ENCODE measurements at places on chromosomes 5 and 9. TPM values are rescaled to one million over a fixed set of nuclear protein-coding genes. Genes with fewer than 3 reads are reported as not detected.

The N4BP3 gene
- total RNA-seq = 37.9 TPM

The NEURL1B gene
- 0.65 TPM for total RNA-seq

The MCCC2 gene
- total RNA-seq = 34.3 TPM

The CAST gene
- total RNA-seq = 210 TPM

The IFNK gene
- not detected for total RNA-seq

The TLX3 gene
- not detected for total RNA-seq

The IGIP gene
- 4.9 TPM for total RNA-seq

The PCDHGB7 gene
- total RNA-seq = 15.7 TPM

The DOK3 gene
- total RNA-seq = 3.3 TPM
